ENCODE measurements at places on chromosomes 12 and 14. TPM values are rescaled to one million over a fixed set of nuclear protein-coding genes. Genes with fewer than 3 reads are reported as not detected.

Gene JAG2
- 33.7 TPM for total RNA-seq

Gene PIWIL1
- not detected for total RNA-seq

Gene MYF6
- not detected for total RNA-seq

Gene FAIM2
- not detected for total RNA-seq

Gene TSHR
- not detected for total RNA-seq

Gene PMCH
- not detected for total RNA-seq

Gene OTOGL
- not detected for total RNA-seq

Gene BICDL1
- total RNA-seq, result 20.7 TPM

Gene FSCB
- not detected for total RNA-seq

Gene PAPLN
- total RNA-seq, result 2.8 TPM

Gene KRT75
- total RNA-seq, result not detected

Gene PGF
- total RNA-seq, result 2.1 TPM

Gene GPR162
- total RNA-seq, result not detected

Gene CD4
- total RNA-seq, result not detected

Gene IL22
- not detected for total RNA-seq

Gene KLRF2
- not detected for total RNA-seq

Gene SIX6
- not detected for total RNA-seq

Gene CCDC196
- not detected for total RNA-seq

Gene MANSC4
- total RNA-seq, result not detected

Gene ZDHHC22
- total RNA-seq, result not detected

All from MCF 10A (cell line).